Left ventricle myocardium inferior (tissue), 1 donor: ENCODE measurements at places on chromosomes 6 and 20.

- no peak for DNase-seq
Measured at GRCh38 chr20:63295422-63295821, 2.4 kb downstream of the COL20A1 start.

DNA sequence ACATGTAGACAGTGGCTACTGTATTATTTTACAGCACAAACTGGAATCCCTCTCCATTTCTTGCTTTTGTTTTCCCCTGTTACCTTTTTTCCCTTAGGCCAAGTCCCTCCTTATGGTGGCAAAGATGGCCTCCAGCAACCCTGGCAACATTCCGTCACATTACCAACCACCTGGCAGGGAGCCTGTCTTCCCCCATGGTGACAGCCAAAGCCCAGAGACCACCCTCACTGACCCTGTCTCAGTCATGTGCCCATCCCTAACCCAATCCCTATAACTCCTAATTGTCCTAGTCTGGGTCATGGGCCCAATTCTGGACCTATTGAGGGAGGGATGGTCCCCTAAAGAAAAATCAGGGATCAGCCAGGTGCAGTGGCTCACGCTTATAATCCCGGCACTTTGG, 27.6 kb downstream of the PARD6B start:
- no peak for DNase-seq

DNA sequence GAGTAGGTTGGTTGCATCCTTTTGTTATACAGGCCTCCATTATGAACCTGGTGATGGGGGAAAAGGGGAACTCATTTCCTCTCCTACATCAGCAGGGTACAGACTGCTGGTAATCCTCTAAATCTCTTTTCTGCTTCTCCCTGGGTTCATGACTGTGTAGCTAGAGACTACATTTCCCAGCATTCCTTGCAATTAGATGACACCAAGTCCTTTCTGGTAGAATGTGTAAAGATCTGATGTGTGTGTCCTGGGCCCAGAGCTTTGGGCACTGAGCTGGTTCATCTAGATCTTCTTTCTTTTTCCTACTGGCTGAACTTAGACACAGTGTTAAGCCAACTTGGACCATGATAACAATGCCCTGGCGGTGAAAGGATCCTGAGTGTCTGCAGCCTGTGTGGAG, 104.7 kb upstream of the IFNGR1 start:
- no peak for DNase-seq

GRCh38 chr6:62150048-62150663, 135.9 kb downstream of the KHDRBS2 start:
- no peak for DNase-seq

GRCh38 chr6:85923013-85923430, 280.3 kb upstream of the SYNCRIP start:
- no peak for DNase-seq

GRCh38 chr20:64109831-64110391, 2.5 kb upstream of the NPBWR2 start:
- no peak for DNase-seq

- no peak for DNase-seq
Measured at GRCh38 chr6:24529985-24530384, 35.2 kb downstream of the ALDH5A1 start.

DNA sequence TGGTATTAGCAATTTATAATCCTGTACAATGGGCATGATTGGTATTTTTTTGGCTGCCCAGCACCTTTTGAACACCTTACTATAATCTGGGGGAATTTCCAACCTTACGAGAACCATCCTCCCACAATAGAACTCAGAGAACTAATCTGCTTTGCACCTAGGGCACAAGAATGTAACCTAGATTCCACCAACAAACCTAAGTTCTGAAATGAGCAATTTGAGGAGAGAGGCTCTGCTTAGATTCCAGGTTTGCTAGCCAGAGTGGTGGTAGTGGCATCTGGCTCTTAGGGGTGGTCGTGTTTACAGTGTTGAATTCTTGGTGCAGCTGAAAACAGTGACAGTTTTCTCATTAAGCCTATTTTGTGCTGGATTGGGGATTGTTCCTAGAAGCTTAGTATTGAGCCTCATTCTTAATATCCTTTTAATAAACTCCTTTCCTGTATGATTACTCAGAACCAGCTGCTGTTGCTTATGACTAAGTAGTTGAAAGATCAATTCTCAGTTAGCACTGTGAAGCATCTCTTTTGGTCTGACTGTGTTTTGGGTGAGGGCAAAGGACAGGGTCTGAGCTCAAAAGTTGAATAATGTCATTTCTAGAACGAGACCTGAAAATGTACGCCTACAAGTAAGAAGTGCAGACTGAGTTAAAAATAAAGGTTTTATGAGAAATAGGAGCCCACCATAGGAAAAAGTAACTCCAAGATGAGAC, 385.6 kb downstream of the CDKAL1 start:
- DNase-seq = no peak

- DNase-seq = no peak
Measured at GRCh38 chr6:106620931-106621672, 8.2 kb downstream of the RTN4IP1 start.

- DNase-seq = peak; percentile 15
Measured at GRCh38 chr20:8721098-8721497, 347.8 kb upstream of the PLCB4 start.

- DNase-seq = no peak
Measured at GRCh38 chr6:17866876-17867444, 120.5 kb downstream of the KIF13A start.

- no peak for DNase-seq
Measured at GRCh38 chr6:136656121-136656520, 105.9 kb upstream of the MAP7 start.

DNA sequence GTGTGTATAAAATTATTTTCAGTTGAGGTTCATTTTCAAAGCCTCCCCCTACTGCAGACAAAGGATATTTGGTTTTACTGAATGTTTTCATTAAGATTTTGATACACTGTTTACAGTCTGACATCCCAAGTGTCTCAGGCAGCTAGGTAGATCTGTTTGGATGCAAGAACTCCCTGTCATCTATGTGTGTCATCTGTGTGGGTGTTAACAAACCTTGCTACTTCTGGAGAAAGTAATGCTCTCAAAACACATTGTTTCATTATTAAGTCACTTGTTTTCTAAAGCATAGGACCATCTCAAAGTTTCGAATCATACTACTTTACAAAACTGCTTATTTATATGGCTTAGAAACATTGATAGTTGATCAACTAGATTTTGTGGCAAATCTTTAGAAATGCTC, 114.5 kb upstream of the TMEM170B start:
- no peak for DNase-seq

DNA sequence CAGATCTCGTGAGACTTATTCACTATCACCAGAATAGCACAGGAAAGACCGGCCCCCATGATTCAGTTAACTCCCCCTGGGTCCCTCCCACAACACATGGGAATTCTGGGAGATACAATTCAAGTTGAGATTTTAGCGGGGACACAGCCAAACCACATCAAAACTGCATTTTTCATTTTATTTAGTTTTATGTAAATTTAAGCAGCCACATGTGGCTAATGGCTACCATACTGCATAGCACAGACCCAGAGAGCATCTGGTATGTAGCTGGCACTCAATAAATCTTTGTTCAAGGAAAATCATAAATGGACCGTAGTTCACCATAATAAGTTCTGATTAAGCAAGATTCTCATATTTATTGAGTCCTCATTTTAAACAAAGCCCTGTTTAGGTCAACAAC, 15.3 kb downstream of the GFOD1 start:
- DNase-seq = no peak

GRCh38 chr6:35396991-35397390, 54.6 kb downstream of the PPARD start:
- no peak for DNase-seq

- DNase-seq = peak; percentile 38
Measured at GRCh38 chr20:8718279-8718678, 350.6 kb upstream of the PLCB4 start.

DNA sequence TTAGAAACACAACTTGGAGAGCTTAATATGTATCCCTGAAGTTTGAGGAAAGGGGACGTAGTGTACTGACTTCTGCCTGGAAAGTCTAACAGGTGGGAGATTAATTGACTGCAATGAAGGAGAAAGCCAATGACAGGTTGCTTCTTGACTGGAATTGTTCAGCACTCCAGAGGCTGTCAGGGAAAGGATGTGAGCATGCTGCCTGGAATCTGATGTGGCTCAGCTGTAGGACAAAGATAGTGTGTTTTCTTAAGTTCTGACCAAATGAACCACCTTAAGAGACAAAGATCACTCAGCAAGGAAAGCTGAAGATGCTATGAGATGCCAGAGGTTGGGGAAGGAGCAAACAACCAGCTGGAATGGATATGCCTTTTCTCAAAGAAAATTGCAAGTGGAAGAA, 185.8 kb downstream of the PHF3 start:
- no peak for DNase-seq

GRCh38 chr6:125570526-125570925, 178.9 kb upstream of the HEY2 start:
- DNase-seq = no peak

DNA sequence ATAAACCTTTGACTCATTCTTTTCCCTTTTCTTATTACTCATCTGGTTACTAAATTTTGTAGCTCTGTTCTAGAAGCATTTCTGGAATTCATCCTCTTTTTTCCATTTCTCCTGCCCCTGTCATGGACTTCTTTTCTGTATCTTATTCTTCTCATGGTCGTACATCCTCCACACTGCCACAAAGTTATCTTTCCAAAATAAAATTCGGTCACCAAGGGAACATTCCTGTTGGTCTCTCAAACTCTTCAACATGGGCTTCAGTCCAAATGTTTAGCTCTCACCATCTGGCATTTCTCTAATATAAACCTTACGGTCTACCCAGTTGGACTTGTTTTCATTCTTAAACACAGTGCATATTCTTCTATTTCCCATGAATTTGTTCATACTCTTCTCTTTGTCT, 428.8 kb upstream of the ID4 start:
- no peak for DNase-seq

- no peak for DNase-seq
Measured at GRCh38 chr6:117506180-117506835, 23.8 kb downstream of the DCBLD1 start.

DNA sequence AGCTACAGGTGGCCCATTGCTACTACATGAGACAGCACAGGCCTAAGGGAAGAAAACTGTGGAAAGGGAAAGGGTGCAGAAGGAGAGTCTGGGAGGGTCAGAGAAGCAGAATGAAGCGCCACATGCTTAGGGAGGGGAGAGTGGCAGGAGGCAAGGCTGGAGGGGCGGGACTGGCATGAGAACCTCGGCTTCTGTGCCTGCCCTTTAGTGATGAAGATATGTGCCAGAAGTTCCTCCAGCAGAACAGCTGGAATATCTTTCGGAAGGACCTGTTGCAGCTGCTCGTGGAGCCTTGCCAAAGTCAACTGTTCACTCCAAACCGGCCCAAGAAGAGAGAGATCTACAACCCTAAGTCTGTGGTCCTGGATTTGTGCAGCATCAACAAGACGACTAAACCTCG, 61.8 kb downstream of the CNBD2 start:
- peak; percentile 53 for DNase-seq

- no peak for DNase-seq
Measured at GRCh38 chr6:106973836-106974335, 643 bp downstream of the CD24 start.

GRCh38 chr6:142796571-142796970, 148.4 kb downstream of the HIVEP2 start:
- DNase-seq = no peak

GRCh38 chr6:108203189-108204112, 37.6 kb downstream of the NR2E1 start:
- DNase-seq = no peak

- no peak for DNase-seq
Measured at GRCh38 chr6:17884498-17885478, 102.6 kb downstream of the KIF13A start.

GRCh38 chr6:106421496-106421895, 61.0 kb downstream of the CRYBG1 start:
- DNase-seq = no peak

DNA sequence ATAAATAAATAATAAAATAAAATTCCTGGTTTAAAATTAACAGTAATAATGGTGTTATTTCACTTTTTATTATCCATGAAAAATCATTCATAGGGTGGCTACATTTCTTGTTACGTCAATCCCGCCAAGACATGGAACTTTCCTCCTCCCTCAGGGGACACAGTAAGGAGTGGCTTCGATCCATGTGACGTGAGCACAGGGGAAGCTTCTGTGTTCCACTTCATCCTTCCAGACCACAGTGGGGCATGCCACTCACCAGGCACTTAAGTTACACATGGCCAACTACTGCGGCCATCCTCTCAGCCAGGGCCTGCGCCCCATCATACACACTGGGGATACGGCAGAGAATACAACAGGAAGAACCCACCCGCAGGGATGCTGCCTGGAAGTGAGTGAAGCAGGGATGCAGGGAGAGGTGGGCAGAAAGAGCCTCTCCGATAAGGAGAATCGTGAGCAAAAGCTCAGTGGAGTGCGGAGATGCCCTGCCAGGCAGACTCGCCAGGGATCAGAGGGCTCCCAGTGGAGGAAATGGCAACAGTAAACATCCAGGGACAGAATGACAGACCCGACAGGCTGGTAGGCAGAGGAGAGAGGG, 75.3 kb downstream of the ATP9A start:
- no peak for DNase-seq

DNA sequence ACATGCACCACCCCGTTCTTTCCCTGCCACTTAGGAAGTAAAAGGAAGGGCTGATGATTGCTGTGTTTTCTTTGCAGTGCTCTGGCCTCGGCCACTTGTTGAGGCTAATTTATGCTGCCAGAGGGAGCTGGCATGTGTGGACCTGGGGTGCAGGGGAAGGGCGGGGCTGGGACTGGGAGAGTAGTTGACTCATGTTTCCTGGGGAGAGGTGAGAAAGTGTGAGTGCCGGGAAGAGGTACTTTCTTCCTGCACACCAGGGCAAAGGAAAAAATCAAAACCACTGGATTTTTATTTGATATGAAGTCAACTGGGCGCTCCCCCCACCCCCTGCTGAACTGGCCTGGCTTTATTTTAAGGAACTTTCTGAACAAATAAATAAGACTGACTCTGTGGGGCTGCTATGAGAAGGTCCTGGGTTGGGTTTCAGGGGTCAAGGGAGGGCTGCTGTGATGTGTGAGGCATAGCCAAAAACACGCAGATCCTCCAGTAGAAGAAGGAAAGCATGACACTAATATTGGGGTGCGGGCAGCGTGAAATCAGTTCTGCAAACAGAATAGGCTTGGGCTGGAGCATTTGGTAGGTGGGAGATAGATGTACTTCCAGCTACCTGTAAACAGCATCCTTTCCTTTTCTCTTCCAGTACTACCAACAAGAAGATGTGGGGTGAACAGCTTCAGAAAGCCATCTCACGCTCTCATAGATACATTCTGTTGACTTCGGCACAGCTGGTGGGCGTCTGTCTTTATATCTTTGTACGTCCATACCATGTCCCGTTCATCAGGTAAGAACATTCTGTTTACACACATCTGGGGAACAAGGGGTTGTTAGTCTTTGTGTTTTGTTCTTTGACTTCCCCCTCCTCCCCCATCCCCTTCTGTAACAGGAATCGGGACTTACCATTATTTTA, 87.5 kb downstream of the SYNJ2 start:
- DNase-seq = no peak
